ENCODE measurements at places on chromosomes 16 and 17.

DNA sequence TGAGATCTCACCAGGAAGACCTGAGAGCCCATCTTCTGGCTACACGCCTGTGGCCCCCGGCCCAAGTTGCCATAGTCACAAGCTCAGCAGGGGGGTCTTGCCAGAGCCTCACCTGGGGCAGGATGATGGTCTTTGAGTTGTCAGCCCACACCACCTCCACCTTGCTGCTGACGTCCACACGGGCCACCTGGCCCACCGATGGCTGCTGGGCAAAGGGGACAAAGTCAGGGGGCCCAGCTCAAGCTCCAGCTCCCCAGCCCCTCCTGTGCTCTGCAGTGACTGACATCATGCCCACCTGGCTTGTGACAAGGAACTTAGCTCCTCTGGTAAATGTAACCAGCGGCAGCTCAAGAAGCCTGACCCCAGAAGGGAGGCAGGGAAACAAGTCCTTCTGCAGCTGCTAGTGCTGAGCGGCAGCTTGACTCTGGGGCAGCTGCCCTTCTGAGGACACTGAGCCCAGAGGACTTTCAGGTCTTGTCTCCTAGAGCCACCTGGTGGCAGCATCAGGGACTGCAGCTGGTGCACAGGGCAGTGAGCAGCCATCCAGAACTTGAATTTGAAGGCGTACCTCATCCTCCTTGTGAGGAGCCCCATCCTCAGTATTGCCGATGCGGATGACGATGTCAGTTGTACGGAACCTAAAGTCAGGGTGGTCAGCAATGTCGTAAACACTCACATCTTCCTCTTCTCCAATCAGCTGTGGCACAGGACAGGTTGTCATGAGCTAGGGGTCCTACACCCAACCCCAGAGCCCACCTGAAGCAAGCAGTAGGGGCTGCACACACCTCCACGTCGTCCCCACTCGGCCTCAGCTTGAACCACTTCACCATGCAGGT is 13.5 kb downstream of the SPHK1 start:
- DNase-seq, result peak; percentile 98

GRCh38 chr17:78748730-78749317 is 33.2 kb downstream of the CYTH1 start:
- peak; percentile 89 for DNase-seq

GRCh38 chr17:44307387-44308186 is 814 bp upstream of the RUNDC3A start:
- DNase-seq, result no peak

- DNase-seq, result no peak
Measured at GRCh38 chr16:62130101-62130500, 93.9 kb upstream of the CDH8 start.

GRCh38 chr17:64273006-64273405 is 9.9 kb upstream of the TEX2 start:
- DNase-seq, result no peak

GRCh38 chr17:74744349-74744713 is 4.1 kb upstream of the NHERF1 start:
- no peak for DNase-seq

DNA sequence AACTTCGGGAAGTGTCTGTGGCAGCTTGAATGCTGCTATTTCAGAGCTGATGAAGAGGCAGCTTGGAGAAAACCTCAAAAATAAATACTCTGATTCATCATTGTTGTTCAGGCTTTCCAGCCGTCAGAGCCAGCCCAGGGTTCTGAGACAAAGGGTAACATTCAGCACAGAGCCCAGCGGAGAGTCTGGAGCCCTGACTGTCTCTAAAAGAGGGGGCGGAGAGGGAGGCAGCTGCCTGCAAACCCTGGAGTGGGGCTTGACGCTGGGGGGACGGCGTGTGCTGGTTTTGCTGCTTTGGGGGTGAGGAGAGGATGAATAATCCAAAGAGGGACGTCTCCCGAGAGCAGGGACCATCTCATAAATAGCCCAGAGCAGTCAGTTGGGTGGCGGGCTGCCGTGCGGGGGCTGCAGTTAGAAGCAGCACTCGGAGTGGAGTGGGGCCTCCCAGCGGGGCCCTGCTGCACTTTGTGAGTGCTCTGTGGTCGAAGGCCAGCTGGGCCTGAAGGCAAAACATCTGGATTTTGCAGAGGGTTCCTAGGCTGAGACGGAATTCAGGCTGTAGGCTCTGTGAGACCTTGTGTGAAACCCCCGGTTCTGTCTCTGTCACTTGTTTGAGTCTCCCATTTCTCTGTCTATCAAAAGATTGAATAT is 237.8 kb downstream of the PRKCA start:
- DNase-seq, result no peak

DNA sequence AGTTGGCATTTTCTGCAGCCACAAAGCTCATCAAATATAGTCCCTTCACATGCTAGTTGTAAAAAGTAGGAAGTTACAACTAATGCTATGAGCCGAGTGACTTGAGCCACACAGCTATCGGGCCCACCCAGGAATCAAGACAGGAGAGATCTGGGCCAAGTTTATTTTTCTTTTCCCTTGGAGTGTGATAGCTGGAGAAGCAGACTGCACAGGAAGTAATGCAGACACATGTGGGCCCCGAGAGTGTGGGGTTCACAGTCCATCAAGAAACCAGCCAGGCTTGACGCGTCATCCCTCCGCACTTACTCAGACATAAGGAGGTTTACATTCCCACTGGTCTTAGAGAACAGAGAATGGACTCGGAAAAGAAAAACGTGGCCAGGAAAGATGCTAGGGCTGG is 403.1 kb upstream of the CDH11 start:
- no peak for DNase-seq

GRCh38 chr17:3011891-3012290 is 51.5 kb downstream of the OR1D5 start:
- no peak for DNase-seq

DNA sequence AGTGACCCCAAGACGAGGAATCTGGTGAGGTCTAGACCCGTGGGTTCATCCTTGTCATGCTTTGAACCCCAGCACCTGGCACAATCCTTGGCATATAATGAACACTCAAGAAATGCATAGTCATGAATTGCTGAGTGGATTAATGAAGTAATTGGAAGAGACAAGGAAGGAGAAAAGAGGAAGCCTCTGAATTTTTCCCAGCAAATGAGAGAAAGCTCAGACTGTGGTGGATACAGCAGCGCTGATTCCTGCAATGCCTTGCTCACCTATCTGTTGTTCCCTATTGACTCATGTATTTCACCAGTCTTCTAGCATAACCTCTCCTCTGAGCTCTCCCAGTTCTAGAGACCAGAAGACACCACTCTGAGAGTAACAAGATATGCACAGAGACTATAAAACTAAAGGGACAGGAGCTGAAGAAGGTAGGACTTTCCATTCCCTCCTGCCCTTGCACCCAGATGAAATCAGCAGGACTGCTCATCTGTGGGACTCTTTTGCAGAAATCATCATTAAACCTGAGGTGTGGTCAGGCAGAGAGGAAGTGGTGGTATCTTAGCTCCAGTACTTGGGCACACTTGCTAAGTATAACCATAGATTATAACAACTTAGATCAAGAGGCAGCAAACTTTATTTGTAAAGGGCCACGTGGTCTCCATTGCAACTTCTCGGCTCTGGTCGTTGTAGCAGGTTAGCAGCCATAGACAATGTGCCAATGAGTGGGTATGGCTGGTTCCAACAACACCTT is 102.8 kb downstream of the MAF start:
- DNase-seq, result no peak

GRCh38 chr17:74272731-74273201 is 1.3 kb upstream of the DNAI2 start:
- DNase-seq, result no peak

GRCh38 chr16:70589998-70590471 is 56.3 kb upstream of the IL34 start:
- no peak for DNase-seq

DNA sequence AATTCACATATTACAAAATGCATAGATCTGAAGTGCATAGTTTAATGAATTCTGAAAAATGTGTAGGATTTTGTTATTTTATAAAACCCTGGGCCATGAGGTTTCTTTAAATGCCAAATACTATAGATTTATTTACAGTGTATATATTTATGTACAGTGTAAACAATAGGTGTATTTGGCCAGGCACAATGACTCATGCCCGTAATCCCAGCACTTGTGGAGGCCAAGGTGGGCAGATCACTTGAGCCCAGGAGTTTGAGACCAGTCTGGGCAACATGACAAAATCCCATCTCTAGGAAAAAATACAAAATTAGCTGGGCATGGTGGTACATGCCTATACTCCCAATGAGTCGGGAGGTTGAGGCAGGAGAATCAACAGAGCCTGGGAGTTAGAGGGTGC is 249.4 kb downstream of the PRKCA start:
- no peak for DNase-seq

DNA sequence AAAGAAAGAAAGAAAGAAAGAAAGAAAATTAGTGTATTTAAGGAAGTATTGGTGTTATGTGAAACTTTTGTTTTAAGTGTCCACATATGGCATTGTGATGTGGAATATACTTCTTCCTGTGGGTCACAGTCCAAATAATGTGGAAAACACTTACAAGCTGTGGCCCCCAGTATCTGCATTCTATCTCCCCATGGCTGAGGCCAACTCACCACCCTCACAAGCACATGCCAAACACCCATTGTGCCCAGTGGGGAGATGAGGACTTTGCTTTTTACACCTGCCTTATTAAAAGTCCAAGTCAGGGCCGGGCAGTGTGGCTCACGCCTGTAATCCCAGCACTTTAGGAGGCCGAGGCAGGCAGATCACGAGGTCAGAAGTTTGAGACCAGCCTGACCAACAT is 4.0 kb upstream of the P2RX5 start:
- no peak for DNase-seq

DNA sequence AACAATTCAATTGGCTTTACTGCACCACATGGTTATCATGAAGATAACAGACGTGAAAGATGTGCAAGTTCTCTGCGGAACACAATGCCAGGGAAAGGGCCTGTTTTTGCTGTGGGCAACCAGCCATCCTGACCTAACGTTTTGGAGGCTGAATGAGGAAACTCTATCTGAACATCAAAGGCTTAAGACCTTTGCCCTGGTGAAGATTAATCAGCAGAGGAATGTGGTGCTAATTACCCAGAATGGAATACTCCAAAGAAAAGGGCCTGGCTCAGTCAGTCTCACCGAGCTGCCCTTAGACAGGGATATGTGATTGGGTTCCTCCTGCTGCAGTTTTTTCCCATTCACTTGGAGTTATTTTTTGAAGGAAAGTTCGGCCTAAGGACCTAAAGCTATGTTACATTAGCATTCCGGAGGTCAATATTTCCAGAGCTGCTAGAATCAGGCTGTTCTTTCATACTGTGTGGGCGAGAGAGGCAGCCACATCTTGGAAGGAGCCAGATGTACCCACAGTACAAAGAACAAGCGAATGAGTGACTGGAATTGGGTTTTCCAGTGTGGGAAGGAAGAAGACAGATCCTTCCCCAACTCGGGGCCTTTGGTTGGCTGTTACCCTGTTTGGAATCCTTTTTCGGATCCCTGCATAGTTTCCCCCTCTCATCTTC is 15.5 kb downstream of the ASIC2 start:
- no peak for DNase-seq

- DNase-seq, result peak; percentile 5
Measured at GRCh38 chr16:54935266-54935968, 4.8 kb downstream of the IRX5 start.

- peak; percentile 81 for DNase-seq
Measured at GRCh38 chr17:62995377-62995885, 29.4 kb downstream of the TANC2 start.

DNA sequence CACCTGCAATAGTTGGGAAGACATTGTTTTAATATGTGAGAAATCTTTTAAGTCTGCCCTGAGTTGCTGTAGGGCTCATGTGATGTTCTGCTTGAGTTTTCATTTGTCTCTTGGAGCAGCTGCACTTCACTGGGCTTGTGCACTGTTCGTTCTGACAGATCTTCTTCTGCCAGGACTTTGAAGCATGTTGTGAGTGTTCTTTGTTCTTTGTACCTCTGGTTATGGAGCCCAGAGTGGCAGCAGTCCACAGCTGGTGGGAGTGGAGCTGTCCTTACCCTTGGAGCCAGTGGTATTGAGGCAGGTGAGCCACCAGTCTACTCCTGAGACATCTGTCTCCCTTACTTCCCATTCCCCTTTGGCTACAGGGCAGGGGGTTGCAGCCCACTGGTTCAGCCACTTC is 64.6 kb downstream of the GNAO1 start:
- DNase-seq, result no peak

GRCh38 chr17:72937707-72938106 is 154.8 kb downstream of the SLC39A11 start:
- DNase-seq, result no peak

DNA sequence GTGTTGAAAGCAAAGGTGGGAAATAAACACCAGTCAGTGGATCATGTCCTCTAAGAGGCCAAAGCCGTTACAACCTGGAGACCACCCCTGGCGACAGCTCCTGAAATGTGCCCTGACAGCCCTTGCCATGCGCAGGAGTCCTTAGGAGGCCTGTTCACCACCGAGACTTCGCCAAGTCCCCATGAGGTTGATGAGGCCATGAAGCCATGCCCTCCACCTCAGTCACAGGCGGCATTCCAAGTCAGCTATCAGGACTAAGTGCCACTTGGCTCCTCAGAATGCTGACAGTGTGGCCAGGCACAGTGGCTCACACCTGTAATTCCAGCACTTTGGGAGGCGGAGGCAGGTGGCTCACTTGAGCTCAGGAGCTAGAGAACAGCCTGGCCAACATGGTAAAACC is 27.1 kb downstream of the ADAM11 start:
- DNase-seq, result no peak

DNA sequence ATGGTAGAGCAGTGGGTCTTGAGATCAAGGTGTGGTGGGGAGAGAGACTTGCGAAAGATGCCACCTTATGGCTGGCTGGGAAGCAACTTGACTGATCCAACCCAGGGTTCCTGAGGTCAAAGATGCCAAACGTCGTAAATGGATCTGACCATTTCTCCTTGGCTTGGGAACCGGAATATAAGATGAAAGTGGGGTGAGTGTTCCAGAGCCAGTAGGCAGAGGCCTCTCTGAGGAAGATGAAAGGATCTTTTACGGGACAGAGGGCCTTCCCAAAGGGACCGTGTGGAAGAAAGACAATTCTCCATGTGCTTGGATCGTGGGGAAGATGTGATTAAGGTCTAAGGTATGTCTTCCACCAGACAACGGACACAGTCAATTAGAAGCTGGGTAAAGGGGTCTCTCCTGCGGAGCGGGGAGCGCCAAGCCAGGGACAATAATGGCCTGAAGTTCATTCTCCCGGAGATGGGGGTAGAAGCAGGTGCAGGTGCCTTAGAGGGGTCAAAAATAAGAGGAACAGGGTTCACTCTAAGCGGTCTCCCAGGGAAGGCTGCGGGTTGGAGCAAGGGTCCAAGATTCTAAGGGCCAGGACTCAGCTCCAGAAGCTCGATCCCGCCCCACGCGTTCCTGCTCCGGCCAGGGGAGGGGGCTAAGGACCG is 800 bp downstream of the FXR2 start:
- DNase-seq, result no peak

DNA sequence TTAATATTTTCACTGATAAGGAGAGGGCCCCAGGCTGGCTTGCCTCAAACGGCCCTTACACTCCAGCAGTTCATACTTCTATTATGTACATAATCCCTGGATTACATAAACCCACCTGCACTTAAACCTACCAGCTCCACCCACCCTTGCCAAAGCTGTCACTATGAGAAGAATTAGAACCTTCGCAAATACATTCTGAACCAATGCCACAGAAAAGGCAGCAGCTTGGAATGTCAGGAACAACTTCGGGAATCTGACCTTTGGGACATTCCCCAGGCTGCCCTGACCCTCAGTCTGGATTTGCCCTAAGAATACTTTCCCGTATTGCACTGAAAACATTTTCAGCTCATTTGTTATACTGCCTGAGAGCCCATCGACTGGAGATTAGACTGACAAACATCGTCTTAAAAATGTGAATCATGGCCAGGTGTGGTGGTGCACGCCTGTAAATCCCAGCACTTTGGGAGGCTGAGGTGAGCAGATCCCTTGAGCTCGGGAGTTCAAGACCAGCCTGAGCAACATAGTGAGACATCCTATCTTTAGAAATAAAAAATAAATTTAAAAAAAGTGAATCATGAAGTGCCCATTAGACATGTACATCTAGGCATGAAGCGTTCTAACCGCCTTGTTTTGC is 21.0 kb upstream of the SEC14L1 start:
- DNase-seq, result no peak
